ENCODE measurements at places on chromosomes 5 and 9. TPM values are rescaled to one million over a fixed set of nuclear protein-coding genes. Genes with fewer than 3 reads are reported as not detected.

- DNase-seq = no peak
These were observed 237.0 kb downstream of the PAPPA start for GRCh38 chr9:116390303-116391228.

DNA sequence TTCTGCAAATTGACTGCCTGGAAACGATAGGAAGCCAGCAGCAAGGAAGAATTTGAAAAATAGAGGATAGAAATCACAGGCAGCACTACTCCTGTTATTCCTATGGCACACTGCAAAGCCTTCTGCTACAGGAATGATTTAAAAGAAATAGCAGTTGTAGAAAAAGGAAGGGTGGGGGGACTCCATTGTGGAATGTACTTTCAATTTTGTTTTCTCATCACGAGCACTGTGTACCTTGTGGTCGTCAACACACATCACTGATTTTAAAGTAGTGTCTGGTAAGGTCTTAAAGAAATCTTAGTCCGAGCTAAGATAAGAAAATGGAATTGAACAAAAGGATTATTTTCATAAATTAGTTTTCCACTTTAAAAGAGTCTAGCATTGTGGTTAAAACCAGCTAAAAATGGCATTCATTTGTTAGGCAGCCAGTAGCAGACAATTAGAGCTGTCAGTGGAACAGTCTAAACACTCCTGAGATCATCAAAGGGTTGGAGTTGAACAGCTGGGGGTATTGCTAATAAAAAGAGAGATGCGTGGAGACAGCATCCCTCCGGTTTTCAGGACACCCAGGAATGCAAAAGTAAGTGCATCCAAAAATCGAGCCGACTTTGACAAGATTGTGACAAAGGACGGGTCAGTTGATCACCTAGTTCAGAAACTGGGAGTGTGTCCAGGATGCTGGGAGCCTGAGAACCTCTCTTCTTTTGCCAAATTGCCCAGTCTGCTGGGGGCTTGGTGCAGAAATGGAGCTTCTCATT, 97.8 kb upstream of the WWC1 start:
- no peak for DNase-seq

The CCDC152 gene
- polyA plus RNA-seq = not detected

DNA sequence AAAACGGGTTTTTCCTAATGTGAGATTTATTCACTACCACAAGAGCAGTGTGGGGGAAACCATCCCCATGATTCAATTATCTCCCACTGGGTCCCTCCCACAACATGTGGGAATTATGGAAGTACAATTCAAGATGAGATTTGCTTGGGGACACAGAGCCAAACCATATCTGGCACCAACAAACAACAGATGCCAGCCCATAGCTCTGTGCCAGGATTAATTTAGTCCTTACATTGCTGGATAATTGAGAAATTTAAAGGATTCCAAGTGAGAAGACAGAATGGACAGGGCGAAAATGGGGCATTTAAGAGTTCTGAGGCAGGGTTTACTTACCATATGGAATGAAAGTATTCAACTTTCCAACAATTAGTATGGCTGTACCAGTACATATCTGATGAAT, 30.8 kb upstream of the DNAH5 start:
- no peak for DNase-seq
